ENCODE measurements at places on chromosomes 12 and 14.
A peak's percentile ranks its signal among the peaks of the same experiment; 100 is the strongest.

DNA sequence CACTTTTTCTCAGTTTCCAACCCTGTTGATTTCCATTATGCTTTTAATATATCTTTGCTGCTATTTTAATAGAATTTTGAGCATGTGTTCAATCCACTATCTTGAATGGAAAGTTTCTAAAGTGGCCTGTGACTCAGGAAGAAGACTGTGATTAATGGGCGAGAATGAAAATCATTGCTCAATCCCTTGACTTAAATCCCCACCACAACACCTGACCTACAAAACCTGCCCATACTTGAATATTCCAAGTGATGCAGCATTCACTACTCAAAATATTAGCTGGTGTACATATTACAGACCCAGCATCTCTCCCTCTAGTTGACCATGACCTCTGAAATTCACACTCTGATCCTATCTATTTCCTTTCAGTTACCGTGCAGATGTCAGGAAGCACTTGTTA is 1.3 kb upstream of the OAS3 start:
- no peak for DNase-seq

- no peak for DNase-seq
These were observed 51.2 kb upstream of the AEBP2 start for GRCh38 chr12:19388131-19388549.

- no peak for DNase-seq
These were observed 1.7 kb downstream of the OTUB2 start for GRCh38 chr14:94027566-94028449.

- DNase-seq: no peak
These were observed 7.2 kb downstream of the DTD2 start for GRCh38 chr14:31449971-31450610.

DNA sequence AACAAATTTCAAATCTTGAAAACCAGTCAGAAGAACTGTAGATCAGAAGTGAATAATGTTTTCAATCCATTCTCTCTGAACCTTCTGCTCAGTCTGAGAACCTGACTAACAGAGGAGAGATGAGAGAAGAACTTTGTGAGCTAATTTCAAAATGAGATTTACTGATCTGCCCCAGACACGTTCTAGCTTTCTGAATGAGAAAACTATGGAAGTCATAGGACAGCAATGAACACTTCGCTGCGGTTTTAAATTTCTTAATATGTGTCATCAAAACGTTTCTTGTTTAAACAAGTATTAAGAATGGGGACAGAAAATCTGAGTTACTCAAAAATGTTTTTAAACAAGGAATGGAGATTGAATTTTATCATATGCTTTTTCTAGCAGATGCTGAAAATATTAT is 66.6 kb upstream of the FAR2 start:
- no peak for DNase-seq

DNA sequence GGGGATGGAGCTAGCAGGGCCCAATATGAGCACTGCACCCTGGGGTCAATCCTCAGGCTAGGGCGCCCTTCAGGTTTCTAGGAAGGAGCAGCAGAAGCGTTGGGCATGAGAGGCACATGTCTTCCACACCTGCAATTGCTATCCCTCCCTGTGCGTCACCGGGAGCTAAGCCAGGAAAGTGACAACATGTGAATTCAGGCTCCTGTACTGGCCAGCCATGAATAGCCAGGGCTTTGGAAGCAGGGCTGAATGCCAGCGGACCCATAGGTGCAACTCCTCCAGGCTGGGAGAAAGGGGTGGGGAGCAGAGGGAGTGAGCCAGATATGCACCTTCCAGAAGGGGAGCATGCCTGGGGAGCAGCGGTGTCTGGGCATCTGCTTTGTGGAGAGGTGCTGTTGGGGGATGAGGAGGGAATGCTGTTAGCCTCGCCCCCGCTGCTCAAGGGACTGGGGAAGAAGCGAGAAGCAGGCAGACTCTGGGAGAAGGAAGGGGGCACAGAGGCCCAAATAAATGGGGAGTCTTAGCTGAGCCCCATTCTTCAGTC is 6.1 kb downstream of the HOXC5 start:
- DNase-seq: no peak

GRCh38 chr14:68607081-68607866 is 185.6 kb downstream of the ZFP36L1 start:
- DNase-seq: no peak

- DNase-seq: no peak
These were observed 7.4 kb upstream of the HOXC11 start for GRCh38 chr12:53965281-53966084.

DNA sequence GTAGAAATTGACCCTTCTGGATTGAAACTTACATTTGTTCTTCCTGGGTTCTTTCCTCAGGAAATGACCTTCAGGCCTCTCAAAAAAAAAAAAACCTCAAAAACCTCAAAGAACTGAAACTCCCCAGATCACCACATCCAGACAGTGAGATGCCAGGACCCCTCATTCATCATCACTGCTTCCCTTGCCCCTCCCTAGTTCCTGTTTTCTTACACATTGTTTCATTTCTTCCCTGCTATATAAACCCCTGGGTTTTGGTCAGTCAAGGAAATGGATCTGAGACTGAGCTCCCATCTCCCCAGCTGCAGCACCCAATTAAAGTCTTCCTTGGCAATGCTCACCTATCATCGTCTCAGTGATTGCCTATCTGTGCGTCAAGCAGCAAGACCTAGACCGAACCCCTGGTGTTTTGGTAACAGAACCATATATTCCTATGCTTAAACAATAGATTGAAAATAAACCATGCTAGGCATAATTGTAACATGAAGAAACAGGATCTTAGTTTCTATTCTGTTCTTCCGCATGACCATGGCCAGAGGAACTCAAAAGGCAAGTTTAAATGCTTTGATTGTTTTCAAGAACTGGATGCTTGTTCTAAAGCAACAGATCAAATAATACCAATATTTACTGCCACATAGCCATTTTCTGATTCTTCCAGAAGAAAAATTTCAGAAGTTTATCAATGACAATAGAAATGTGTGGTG is 108.0 kb upstream of the MAX start:
- DNase-seq: no peak

- no peak for DNase-seq
These were observed 131.3 kb downstream of the KTN1 start for GRCh38 chr14:55711175-55711811.

DNA sequence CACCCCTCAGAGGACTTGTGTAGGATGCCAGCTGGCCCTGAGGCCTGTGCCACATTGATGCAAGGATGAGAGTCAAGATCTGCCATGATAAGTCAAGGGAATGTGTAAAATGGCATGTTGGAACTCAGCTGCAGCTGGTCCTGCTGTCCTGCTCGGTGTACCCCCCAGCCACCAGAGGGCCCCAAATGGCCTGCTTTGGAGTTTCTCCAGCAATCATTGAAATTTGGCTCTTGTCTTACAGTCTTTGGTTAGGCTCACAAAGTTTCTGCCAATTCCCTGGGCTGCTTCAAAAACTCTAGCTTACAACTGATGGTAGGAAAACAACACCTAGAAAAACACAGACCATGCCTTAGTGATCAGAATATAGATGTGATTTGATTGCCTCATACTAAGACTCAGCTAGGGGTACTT is 76.8 kb downstream of the HSD17B6 start:
- DNase-seq: peak; percentile 48

DNA sequence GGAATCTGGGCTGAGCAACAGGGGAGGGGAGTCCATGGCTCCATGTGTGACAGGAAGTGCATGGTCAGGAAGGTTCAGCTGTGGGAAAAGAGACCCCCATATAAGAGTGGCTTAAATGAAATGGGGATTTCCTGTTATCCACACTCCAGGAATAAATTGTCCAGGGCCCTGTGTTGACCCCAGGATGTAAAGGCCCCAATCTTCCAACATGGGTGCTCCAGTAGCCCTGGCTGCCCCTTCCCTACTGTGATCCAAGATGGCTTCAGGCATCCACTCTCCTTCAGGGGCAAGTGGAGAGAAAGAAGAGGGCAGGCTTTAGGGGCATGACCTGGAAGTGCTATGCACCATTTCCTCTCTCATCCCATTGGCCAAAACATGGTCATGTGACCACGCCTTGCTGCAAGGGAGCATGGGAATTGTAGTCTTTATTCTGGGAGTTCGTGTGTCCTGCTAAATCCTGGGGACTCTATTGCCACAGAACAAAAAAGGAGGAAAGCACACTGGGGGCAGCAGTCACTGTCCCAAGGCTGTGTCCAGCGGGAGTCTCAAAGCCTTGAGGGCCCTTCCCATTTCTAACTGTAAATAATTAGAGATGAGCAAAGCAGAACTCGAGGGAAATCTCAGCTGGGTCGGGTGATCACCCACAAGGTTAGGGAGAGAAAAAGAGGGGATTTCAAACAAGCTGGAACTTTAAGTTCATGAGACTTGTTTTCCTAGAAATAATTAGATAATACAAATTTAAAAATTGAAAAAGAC is 289.2 kb downstream of the ADGRD1 start:
- no peak for DNase-seq

DNA sequence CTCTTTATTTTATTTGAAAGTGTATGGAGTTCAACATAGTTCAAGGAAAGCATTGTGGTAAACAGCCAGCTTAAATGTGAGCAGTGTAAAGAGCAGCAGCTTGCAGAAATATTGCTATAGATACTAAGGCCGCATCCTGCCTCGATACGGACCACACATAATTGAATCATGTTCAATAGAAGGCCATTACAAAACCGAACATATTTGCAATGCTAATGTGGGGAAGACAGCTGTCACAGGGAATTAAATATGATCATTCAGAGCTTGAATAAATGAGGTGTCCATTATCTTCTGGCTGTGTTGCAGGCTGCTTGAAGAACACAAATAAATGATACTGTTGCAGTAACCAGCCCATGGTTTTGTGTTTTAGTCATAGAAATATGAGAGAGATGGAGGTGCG is 173.2 kb downstream of the BRMS1L start:
- DNase-seq: no peak

GRCh38 chr12:100827901-100828520 is 33.4 kb downstream of the ANO4 start:
- no peak for DNase-seq

DNA sequence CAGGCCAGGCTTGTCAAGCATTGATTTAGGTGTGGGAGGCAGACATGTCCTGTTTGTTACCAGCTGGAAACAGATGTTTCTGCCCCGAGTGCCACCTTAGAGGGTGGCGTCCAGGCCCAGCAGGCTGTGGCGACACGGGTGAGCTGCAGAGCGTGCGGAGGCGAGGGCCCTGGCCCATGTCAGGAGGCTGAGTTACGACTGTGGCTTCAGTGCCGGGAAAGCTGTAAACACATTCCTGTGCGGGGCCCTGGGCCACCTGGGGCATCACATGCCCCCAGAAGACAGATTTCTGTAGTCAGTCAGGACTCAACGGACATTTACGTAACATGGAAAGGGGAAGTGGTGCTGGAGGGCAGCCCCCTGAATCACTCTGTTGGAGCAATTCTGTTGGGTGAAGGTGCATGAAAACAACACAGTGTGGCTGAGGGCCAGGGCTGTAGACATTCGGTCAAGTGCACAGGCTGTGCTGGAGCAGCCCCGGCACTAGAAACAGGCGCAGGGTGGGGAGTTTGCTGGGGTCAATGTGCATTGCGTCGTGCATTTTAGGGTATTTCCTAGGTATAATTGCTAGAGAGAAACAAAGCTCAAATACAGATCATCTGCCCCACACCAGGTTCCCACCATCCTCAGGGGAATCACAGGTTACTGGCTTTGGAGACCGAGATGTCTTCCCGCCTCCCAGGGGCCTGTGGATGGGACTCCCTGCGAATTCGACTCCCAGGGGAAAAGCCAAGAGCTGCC is 291.8 kb downstream of the TMEM121 start:
- DNase-seq: no peak

- DNase-seq: no peak
These were observed 46.0 kb upstream of the STK38L start for GRCh38 chr12:27198036-27198435.

- DNase-seq: no peak
These were observed 189.9 kb upstream of the CNTN1 start for GRCh38 chr12:40502322-40502721.

- no peak for DNase-seq
These were observed 25.7 kb downstream of the WDR89 start for GRCh38 chr14:63616015-63616414.

GRCh38 chr14:81062380-81062779 is 107.0 kb downstream of the TSHR start:
- DNase-seq: no peak

- no peak for DNase-seq
These were observed 5.0 kb upstream of the CSRP2 start for GRCh38 chr12:76883811-76884210.

DNA sequence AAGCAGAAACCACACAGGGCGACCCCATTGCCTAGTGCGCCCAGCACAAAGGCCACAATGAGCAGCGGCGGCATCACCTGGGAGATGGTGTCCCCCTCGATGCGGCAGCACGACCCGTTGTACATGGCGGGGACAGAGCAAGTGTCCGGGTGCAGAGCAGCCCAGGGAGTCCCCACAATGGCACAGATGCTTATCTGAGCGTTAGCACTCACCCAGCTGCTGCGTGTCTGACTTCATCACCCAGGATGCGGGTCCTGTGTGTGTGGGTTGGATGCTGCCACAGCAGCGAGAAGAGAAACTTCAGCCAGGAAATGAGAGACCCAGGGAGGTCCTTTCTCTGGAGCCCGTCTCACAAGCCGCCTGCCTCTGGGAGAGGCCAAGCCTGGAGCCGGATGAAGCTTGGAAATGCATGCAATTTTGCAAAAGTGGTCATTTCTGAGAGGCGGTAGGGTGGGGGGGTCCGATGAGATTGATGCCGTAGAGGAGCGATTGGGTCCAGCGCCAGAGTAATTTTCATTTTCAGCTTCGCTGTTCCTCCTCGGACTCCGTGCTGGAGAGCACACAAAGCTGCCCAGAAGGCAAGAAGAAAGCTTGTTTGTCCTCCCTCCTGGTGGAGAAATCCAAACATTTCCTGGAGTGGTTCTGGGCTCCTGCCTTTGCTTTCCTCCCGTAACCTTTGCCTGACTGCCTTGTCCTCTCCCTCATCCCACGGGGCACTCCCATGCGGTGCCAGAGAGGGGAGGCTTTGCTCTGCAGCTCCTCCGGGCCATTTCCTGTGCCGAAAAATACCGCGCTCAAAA is at the start of gene HCAR1:
HCAR1 (minus strand) TSS at position 630 of the 800 bp plus-strand sequence; CDS start at position 125, 505 bp downstream.
- no peak for DNase-seq

DNA sequence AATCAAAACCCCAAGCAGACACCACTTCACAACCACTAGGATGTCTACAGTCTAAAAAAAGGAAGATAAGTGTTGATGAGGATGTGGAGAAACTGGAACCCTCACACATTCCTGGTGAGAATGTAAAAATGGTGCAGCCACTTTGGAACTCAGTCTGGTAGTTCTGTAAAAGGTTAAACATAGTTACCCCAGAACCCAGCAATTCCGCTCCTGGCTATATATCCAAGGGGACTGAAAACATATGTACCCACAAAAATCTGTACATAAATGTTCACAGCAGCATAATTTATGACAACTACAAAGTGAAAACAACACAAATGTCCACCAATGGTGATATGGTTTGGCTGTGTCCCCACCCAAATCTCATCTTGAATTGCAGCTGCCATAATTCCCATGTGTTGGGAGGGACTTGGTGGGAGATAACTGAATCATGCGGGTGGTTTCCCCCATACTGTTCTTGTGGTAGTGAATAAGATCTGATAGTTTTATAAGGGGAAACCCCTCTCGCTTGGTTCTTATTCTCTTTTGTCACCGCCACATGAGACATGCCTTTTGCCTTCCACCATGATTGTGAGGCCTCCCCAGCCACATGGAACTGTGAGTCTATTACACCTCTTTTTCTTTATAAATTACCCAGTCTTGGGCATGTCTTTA is 46.8 kb downstream of the PRKAB1 start:
- no peak for DNase-seq
